ENCODE measurements at places on chromosomes 5 and 9. TPM values are rescaled to one million over a fixed set of nuclear protein-coding genes. Genes with fewer than 3 reads are reported as not detected.

EGFL7 gene
- 0.70 TPM for total RNA-seq

UGT3A1 gene
- not detected for total RNA-seq

PIP5KL1 gene
- 2.5 TPM for total RNA-seq

NR6A1 gene
- total RNA-seq, result 2.1 TPM

PLPP7 gene
- total RNA-seq, result 0.15 TPM

SMIM33 gene
- total RNA-seq, result 0.10 TPM

PCSK5 gene
- 1.9 TPM for total RNA-seq

PTGDS gene
- total RNA-seq, result not detected

GFI1B gene
- not detected for total RNA-seq

OTP gene
- not detected for total RNA-seq

DNAI1 gene
- not detected for total RNA-seq

LRRC19 gene
- total RNA-seq, result not detected
